ENCODE measurements at places on chromosomes 11 and 22. TPM values are rescaled to one million over a fixed set of nuclear protein-coding genes. Genes with fewer than 3 reads are reported as not detected.

DCHS1 gene
- total RNA-seq: 58.0 TPM

LMO2 gene
- 56.0 TPM for total RNA-seq

OAF gene
- 216 TPM for total RNA-seq

SAA2 gene
- total RNA-seq: 77.4 TPM

ANGPTL5 gene
- not detected for total RNA-seq

OR51B5 gene
- not detected for total RNA-seq

CCDC116 gene
- not detected for total RNA-seq

GRIK4 gene
- total RNA-seq: not detected

PPP6R2 gene
- total RNA-seq: 55.5 TPM

FAM227A gene
- total RNA-seq: 0.43 TPM

ARHGAP42 gene
- total RNA-seq: 4.7 TPM

PANX3 gene
- total RNA-seq: not detected

- DNase-seq: no peak
- H3K36me3 ChIP-seq: no peaks in the 10 kb centered on the region
- H3K4me3 ChIP-seq: no peak overlapping the region
These were observed 594.1 kb downstream of the TBC1D22A start for GRCh38 chr22:47356511-47357011.

- H3K36me3 ChIP-seq: no peaks in the 10 kb centered on the region
- H3K4me1 ChIP-seq: no peaks in the 10 kb centered on the region
- H3K27me3 ChIP-seq: no peaks in the 10 kb centered on the region
- no peak overlapping the region for H3K27ac ChIP-seq
These were observed 857.0 kb downstream of the KCNA4 start for GRCh38 chr11:29159552-29160465.

GRCh38 chr11:94325681-94326080 lies 21.3 kb downstream of the IZUMO1R start:
- no peaks in the 10 kb centered on the region for H3K27me3 ChIP-seq
- no peak overlapping the region for H3K4me3 ChIP-seq
- DNase-seq: no peak
- no peak overlapping the region for H3K27ac ChIP-seq
- H3K36me3 ChIP-seq: no peaks in the 10 kb centered on the region

DNA sequence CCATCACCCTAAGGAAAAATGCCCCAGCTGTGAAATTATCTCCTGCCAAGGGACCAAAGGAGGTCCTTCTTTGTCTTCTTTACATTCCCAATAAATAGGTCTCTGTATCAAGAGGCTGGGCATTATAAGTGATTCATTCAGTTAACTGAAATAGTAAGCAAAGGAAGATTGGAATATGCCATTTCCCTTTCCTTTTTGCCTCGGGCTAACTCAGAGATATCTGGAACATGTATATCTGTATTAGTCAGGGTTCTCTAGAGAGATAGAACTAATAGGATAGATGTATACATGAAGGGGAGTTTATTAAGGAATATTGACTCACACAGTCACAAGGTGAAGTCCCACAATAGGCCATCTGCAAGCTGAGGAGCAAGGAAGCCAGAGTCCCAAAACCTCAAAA lies 15.3 kb upstream of the CWF19L2 start:
- H3K4me1 ChIP-seq: no peaks in the 10 kb centered on the region
- no peak for DNase-seq
- H3K36me3 ChIP-seq: no peaks in the 10 kb centered on the region
- no peak overlapping the region for H3K4me3 ChIP-seq
- H3K27me3 ChIP-seq: no peaks in the 10 kb centered on the region

DNA sequence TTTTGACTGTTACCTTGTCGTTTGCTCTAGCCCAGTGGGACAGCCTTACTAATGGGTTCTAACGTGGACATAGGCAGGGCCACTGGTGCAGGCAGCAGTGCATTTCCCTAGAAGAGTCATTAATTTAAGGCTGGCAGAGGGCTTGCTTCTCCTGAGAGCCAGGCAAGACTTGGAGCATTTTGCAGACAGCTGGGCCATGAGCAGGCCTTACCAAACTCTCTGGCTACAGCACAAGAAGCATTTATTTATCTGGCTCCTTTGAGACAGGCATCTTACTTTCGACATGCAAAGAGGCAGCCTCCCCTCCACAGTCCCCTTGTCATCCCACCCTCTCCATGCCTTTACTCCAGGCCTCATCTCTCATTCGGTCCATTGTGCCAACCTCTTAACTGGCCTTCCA lies 139.9 kb downstream of the CSNK2A3 start:
- no peak for DNase-seq
- H3K27ac ChIP-seq: peak overlapping the region; percentile 34
- H3K4me1 ChIP-seq: peaks cover 30% of the 10 kb centered on the region
- H3K36me3 ChIP-seq: no peaks in the 10 kb centered on the region

GRCh38 chr22:36425977-36426523 lies 38.3 kb upstream of the MYH9 start:
- H3K36me3 ChIP-seq: no peaks in the 10 kb centered on the region
- H3K4me3 ChIP-seq: no peak overlapping the region
- no peak for DNase-seq
- H3K27ac ChIP-seq: no peak overlapping the region
- H3K4me1 ChIP-seq: no peaks in the 10 kb centered on the region

DNA sequence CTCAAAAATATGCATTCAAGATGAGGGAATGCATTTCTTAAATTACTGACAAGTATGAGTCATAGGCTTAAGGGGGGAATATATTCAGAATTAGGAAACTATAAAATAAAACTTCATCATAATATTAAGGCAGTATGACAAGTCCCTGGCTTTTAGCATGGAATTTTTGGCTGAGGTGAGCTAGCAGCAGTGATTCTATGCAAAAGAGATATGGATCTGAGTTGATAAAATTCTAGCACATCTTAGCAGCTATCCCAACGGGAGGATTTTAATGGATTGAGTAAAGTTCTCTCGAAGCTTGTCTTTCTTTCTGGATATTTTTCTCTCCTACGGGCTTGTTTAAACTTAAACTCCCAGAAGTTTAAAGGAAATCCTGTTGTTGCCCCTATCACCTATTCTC lies 1.2 kb downstream of the OR51Q1 start:
- H3K27me3 ChIP-seq: no peaks in the 10 kb centered on the region
- H3K27ac ChIP-seq: no peak overlapping the region
- DNase-seq: no peak

DNA sequence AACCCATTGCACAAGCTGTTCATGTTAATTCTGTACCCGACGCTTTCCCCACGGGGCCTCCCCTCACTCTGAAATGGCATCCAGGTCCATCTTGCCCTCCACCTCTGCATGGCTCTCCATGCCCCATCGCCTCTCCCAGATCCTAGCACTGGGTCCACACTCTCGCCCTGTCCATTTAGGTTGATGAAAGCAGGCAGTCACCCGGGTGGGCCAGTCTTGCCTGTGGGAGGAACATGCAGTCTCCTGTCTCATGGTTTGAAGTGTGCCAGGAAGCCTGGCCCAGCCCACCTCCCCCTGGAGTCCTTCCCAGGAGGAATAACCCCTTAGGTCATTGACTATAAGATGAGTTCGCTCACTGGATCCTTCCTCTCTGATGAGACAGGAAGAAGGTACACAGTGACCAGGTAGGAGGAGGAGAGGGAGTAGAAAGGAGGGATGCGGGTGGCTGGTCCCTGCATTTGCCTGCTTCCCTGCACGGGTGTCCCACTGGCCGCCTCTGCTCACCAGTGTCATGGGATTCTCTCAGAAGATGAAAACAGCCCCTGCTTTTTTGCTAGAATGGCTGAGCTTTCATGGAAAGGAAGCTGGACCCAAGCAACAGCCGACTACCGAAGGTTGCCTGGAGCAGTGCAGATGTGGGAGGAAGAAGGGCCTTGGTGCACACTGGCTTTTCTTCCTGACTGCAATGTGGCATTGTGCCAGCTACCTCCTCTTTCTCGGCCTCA lies 6.8 kb downstream of the TMEM121B start:
- H3K4me3 ChIP-seq: no peak overlapping the region
- peaks cover 6% of the 10 kb centered on the region for H3K36me3 ChIP-seq
- no peaks in the 10 kb centered on the region for H3K27me3 ChIP-seq
- no peaks in the 10 kb centered on the region for H3K4me1 ChIP-seq

- no peak for DNase-seq
- H3K4me1 ChIP-seq: no peaks in the 10 kb centered on the region
- no peak overlapping the region for H3K27ac ChIP-seq
- H3K27me3 ChIP-seq: no peaks in the 10 kb centered on the region
These were observed 17.6 kb downstream of the OTOG start for GRCh38 chr11:17564687-17565042.

DNA sequence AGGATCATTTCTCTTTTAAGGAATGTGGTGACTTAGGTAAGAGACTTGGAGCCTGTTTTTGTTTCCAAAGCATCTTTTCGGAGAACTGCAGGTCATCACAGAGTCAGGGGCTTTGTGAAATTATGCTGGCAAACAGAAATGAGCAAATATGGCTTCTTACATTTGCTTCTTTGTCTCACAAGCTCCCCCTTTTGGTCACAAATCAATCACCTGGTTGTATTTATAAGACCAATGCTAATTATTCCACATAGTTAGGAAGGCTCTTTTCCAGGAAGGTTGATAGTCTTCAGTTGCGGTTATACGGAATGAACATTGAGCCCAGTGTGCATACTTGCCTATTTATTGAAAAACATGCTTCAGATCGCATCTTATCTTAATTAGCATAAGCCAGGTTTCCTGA lies 34.6 kb upstream of the CEP126 start:
- no peaks in the 10 kb centered on the region for H3K4me1 ChIP-seq
- H3K4me3 ChIP-seq: no peak overlapping the region
- no peaks in the 10 kb centered on the region for H3K27me3 ChIP-seq
- H3K36me3 ChIP-seq: no peaks in the 10 kb centered on the region
- no peak for DNase-seq

DNA sequence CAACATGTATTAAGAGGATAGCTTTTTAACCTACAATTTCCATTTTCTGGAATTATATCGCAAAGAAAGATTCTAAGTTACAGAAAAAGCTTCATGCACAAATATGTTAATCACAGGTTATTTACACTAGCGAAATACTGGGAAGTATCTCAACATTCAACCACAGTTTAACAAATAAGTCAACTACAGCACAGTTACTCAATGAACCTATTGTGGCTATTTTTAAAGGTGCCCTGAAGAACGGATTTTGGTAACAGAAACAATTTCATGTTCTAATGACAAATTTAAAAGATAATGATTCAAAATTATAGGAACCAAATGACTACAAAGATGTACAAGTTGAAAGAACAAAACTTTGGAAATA lies 51.2 kb downstream of the SYN3 start:
- no peak for DNase-seq
- H3K4me3 ChIP-seq: no peak overlapping the region
- no peak overlapping the region for H3K27ac ChIP-seq
- H3K27me3 ChIP-seq: no peaks in the 10 kb centered on the region
- H3K4me1 ChIP-seq: no peaks in the 10 kb centered on the region

DNA sequence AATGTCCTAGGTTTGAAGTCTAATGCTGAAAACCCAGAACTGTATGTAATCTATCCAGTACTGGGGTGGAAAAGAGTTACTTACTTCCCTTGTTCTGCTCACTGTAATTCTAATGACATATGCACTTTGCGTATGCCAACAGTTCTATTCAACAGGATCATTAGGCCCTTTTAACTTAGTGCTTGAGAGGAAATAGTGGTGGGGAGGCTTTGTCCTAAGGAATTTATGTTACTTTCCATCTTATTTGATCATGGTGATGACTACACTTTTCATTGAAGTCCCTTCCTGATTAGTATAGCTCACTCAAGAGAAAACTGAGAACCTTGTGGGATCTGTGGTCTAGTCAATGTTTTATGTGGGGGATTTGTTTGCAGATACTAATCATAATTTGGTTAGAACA lies 348.2 kb downstream of the GUCY1A2 start:
- H3K27me3 ChIP-seq: no peaks in the 10 kb centered on the region
- H3K36me3 ChIP-seq: no peaks in the 10 kb centered on the region
- H3K27ac ChIP-seq: no peak overlapping the region
- no peak for DNase-seq
- H3K4me1 ChIP-seq: no peaks in the 10 kb centered on the region

GRCh38 chr11:117876059-117876340 lies 458 bp downstream of the FXYD6 start:
- H3K4me3 ChIP-seq: peak overlapping the region; percentile 40
- no peaks in the 10 kb centered on the region for H3K4me1 ChIP-seq
- no peak overlapping the region for H3K27ac ChIP-seq
- peaks cover 5% of the 10 kb centered on the region for H3K27me3 ChIP-seq
- no peak for DNase-seq
- H3K36me3 ChIP-seq: no peaks in the 10 kb centered on the region

DNA sequence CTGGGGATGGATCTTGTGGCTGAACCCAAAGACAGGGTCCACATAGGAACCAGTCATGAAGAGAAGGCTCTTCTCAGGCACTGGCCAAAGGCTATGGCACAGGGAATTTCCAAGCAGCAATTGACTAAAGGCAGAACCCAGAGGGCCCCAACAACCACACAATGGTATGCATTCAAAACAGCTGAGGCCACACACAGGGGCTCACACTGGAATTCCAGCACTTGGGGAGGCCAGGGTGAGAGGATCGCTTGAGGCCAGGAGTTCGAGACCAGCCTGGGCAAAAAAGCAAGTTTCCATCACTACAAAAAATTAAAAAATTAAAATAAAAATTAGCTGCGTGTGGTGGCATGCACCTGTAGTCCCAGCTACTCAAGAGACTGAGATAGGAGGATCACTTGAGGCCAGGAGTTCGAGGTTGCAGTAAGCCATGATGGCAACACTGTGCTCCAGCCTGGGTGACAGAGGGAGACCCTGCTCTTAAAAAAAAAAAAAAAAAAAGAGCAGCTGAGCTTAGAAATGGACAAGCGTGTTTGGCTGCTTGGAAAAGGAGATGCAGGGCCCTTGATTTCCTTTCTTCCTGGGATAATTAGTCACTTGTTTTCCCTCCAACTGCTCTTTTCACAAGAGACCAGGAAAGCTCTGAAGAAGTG lies 44.6 kb downstream of the MYH9 start:
- no peaks in the 10 kb centered on the region for H3K27me3 ChIP-seq
- peaks cover 83% of the 10 kb centered on the region for H3K36me3 ChIP-seq
- peaks cover 39% of the 10 kb centered on the region for H3K4me1 ChIP-seq
- no peak overlapping the region for H3K4me3 ChIP-seq
- DNase-seq: no peak

DNA sequence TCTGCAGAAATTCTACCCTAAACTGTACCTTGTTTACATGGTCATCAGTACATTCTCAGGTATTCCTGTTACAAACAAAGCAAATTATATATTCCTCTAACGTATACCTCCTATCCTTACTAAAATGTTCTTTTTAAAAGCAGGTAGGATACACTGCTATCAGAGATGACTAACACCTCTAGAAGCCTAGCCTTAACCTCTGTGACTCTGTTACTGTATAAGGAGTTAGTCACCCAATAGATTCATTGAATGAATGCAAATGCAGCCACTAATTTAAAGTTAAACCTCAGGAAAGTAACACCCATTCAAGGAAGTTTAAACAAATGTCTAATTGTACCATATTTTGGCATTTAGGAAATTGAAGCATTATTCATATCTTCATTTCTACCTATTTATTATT lies 82.2 kb downstream of the FCHSD2 start:
- H3K4me3 ChIP-seq: no peak overlapping the region
- no peaks in the 10 kb centered on the region for H3K4me1 ChIP-seq
- H3K36me3 ChIP-seq: no peaks in the 10 kb centered on the region
- no peak overlapping the region for H3K27ac ChIP-seq
- no peaks in the 10 kb centered on the region for H3K27me3 ChIP-seq

GRCh38 chr11:62444236-62444833 lies 25.5 kb downstream of the SCGB1A1 start:
- H3K36me3 ChIP-seq: no peaks in the 10 kb centered on the region
- DNase-seq: peak; percentile 94

All from ascending aorta (tissue), 2 donors.